NB4 (cell line): ENCODE measurements at places on chromosomes 5 and 9.

- DNase-seq: no peak
Measured at GRCh38 chr5:66232706-66233445, 88.8 kb downstream of the SREK1 start.

GRCh38 chr5:87361536-87362213, 51.1 kb downstream of the CCNH start:
- DNase-seq: peak; percentile 16

DNA sequence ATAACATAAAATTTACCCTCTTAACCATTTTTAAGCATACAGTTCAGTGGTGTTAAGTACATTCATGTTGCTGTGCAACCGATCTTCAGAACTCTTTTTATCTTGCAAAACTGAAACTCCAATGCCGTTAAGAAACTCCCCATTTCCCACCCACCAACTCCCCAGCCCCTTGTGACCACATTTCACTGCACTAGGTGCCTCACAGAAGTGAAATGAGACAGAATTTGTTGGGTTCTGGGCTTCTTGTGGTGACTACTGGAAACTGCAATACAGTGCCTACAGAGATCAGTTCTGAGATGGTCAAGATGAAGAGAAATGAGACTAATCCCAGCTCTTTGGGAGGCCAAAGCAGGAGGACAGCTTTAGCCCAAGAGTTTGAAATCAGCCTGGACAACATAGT, 202.1 kb upstream of the SLC30A5 start:
- no peak for DNase-seq

DNA sequence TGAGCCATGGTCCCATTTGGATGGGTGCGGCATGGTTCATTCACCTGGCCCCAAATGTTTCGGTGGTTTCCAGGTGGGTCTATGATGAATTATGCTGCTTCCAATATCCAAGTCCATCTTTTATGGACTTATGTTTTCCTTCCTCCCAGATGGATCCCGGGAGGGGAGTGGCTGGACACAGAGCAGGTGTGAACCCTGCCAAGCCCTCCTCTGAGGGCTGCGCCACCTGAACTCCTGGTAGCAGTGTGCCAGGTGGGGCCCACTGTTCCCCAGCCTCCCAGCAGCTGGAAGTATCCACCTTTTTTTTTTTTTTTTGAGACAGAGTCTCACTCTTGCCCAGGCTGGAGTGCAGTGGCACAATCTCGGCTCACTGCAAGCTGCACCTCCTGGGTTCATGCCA, 42.9 kb downstream of the WNK2 start:
- no peak for DNase-seq
